SW480 (cell line): ENCODE measurements at places on chromosomes 11 and 22.
A peak's percentile ranks its signal among the peaks of the same experiment; 100 is the strongest.

DNA sequence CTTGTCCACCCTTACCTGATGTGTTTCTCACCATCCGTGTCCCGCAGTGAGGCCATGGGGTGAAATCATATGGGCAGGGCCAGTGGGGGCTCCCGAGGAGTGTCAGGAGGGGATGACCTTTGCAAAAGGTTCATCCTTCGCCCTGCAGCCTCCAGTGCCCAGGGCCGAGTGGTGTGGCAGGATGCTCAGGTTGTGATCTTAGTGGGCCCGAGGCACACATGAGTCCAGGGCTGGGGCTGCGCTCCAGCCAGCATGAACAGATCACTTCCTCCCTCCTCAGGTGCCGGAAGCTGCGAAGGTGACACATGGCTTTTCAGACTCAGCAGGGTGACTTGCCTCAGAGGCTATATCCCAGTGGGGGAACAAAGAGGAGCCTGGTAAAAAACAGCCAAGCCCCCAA lies 2.8 kb upstream of the FKBP2 start:
- DNase-seq: no peak

GRCh38 chr22:48849963-48850657 lies 977.6 kb downstream of the BRD1 start:
- no peak for DNase-seq

DNA sequence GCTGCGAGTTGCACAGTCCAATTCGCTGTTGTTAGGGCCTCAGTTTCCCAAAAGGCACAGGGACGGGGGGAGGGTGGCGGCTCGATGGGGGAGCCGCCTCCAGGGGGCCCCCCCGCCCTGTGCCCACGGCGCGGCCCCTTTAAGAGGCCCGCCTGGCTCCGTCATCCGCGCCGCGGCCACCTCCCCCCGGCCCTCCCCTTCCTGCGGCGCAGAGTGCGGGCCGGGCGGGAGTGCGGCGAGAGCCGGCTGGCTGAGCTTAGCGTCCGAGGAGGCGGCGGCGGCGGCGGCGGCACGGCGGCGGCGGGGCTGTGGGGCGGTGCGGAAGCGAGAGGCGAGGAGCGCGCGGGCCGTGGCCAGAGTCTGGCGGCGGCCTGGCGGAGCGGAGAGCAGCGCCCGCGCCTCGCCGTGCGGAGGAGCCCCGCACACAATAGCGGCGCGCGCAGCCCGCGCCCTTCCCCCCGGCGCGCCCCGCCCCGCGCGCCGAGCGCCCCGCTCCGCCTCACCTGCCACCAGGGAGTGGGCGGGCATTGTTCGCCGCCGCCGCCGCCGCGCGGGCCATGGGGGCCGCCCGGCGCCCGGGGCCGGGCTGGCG lies at the start of gene BCR:
BCR (plus strand) TSS at position 209 of the 592 bp plus-strand sequence. CDS start 452 bp downstream, outside the sequence.
- DNase-seq: peak; percentile 43

GRCh38 chr11:64391839-64392238 lies 32.9 kb downstream of the RPS6KA4 start:
- no peak for DNase-seq

GRCh38 chr11:12111549-12112520 lies 1.4 kb downstream of the MICAL2 start:
- DNase-seq: no peak

DNA sequence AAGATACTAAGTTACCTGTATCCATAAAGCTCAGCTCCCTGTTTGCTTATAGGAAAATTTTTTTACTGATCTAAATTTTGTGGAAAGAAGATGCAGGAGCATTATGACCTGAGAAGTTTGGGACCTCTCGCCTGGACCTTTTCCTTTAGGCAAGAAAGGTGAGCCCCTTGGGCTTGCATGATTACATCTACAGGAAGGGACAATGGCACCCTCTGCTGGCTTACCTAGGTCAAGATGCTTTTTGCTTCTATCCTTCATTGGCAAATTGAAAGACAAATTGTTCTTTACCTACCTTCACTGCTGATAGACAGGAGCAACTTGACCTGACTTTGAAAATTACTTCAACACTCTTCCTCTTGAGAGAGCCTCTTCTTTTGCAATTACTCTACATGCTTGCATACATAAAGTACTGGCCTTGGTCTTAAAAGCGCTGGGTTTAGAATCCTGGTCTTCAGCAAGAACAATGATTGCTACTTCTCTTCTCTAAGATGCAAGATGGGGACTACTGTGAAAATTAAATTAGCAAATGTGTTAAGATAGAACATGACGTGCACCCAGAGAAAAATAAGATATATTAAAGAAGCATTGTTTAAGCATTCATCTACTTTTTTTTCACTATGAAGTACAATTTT lies 147.2 kb downstream of the TRPC6 start:
- peak; percentile 44 for DNase-seq

DNA sequence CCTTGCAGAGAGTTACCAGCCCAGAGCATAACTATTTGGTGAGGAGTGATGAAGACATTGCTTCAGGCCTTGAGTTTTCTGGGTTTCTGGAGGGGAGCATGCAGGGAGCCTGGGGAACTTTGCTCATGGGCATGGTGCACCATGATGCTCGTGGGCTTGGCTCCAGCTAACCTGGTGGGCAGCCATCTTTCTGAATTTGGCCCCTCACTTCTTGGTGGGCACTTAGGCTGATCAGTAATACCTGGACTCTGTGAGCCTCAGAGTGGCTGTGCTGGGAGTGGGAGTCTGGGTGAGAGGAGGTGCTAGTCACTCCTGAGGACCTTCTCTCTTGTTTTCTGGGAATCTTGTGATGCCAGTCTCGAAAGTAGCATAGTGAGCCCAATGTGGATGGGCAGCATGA lies 30.6 kb downstream of the AMPD3 start:
- DNase-seq: no peak

DNA sequence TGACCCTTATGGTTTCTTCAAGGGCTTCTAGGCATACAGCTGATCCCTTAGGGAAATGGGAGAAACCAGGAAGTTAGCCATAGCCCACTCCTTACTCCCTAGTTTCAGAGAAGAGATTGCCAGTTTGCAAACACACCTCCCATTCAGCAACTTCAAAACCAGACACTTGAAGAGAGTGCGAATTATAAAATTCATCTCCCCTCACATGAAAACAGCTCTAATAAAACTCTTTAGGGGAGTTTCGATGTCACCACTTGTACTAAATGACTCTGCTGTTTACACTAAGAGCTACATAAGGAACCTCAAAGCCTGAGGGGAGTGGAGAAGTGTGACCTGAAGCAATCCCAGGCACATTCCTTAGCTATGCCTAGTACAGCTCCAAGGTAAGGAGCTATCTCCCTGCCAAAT lies 8.3 kb downstream of the LGR4 start:
- DNase-seq: no peak

- no peak for DNase-seq
Measured at GRCh38 chr11:5818245-5818886, 9.6 kb downstream of the OR52N2 start.

DNA sequence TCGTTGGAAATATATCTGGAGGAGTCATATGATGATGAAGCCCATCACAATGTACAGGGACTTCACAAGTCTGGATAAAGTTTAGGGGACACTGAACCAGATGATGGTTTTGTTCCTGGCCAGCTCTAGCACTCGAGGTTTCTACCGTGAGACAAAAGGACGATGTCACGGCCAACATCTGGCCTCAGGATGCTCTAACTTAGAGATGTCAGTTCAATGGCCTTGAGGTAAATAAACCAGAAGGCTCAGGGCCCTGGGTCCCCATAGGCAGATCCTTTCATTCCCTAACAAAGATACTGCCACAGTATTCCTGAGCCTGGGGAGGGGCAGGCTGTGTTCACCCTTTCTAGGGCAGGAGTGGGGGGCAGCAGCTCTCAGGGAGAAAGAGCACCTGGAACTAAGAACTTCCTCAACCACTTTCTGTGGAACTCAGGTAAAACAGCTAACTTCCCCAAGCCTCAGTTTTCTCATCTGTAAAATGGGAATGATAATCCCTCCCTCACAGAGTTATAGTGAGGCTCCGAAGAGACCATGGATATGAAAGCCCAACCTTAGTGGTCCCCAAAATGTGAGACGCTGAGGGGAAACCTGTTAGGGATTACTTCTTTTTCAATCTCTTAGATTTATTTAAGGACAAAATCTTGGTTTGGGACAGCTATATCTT lies 18.3 kb downstream of the MS4A10 start:
- no peak for DNase-seq

DNA sequence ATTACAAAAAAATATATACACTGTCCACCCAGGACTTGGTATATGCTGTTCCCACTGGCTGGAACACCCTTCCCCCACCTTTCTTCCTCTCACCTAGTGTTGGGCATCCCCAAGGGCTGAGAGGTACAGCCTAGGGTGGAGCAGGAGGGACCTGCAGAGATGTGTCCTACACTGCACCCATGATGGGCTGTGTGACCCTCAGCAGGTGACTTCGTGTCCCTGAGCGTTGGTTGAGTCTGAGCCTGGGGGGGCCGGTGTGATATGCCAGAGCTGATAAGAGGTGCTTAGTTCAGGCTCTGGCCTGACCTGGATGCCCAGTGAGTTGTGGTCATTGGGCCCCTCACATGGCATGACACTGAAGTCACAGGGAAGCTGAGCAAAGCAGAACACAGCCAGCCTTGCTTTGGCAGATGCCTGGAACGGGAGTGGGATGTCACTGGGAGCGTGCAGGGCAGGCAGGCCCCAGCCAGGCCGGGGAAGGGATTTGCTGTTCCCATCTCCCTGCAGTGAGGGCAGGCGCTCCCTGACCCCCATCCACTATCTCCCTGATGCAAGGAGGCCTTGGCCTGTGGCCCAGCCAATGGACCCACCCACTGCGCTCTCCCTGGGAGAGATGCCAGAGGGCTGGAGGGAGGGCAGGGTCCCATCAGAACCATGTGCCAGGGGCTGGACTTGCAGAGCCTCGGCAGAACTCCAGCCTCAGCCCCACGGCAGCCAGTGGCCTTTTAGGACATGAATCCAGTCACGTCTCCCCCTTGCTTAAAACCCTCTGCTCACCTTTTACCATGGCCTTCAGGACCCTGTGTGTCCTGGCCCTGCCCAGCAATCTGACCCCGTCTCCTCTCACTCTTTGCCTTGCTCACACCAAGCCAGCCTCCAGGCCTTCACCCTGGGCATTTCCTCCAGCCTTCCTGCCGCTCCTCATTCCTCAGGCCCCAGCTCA lies 138.9 kb downstream of the MN1 start:
- DNase-seq: no peak

- peak; percentile 93 for DNase-seq
Measured at GRCh38 chr11:69524291-69524882, 42.9 kb downstream of the LINC01488 start.

DNA sequence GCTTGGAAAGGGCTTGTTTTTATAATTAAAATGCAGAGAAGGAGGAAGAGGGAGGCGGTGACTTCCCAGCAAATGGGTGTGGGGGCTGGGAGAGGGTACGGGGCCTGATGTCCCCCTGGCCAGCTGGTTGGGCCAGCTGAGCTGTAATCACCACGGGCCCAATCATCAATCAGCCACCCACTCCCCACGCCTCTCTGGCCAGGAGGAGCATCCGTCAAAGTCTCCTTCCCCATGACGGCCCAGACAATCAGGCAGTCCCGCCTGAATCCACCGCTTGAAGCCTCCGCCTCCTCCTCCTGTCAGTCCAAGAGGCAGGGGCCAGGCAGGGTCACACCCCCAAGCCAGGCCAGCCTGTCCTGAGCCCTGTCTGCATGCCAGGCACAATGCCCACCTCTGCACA lies 13.3 kb upstream of the CABP7 start:
- no peak for DNase-seq

- no peak for DNase-seq
Measured at GRCh38 chr22:46147471-46148267, 2.7 kb upstream of the PPARA start.
